Astrocyte of the hippocampus (primary cell): ENCODE measurements at places on chromosomes 3 and 15.
A peak's percentile ranks its signal among the peaks of the same experiment; 100 is the strongest.

DNA sequence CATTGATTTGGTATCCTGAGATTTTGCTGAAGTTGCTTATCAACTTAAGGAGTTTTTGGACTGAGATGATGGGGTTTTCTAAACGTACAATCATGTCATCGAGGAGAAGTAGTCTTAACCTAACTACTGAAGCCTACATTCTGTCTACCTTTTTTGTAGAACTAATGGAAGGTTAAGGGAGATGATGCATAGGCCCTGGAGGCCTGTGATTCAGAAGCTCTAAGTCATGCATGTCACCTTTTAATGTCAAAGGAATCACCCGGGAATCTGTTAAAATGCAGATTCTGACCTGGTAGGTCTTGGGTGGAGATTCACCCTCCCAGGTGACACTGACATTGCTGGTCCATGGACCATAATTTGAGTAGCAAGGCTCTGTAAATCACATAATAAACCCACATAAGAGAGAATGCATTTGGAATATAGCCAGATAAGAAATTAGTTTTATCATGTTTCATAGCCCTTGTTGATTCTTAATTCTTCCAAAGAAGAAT, 64.9 kb downstream of the GHSR start:
- DNase-seq: no peak

DNA sequence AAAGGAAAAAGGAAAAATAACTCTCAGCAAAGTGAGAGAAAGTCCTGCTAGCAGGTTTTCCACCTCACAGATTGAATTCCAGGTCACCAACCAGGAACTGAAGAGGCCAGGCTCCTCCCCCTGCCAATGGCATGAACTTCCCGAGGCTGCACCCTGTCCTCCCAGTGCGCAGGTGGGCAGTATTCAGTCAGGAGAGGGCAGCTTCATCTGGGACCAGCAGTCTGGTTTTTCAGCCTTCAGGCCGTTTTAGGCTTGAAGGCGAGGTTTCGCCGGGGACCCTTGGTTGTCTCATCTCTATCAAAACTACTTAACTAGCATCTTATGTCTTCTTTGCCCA, 41.2 kb downstream of the TRAT1 start:
- DNase-seq: peak; percentile 7

DNA sequence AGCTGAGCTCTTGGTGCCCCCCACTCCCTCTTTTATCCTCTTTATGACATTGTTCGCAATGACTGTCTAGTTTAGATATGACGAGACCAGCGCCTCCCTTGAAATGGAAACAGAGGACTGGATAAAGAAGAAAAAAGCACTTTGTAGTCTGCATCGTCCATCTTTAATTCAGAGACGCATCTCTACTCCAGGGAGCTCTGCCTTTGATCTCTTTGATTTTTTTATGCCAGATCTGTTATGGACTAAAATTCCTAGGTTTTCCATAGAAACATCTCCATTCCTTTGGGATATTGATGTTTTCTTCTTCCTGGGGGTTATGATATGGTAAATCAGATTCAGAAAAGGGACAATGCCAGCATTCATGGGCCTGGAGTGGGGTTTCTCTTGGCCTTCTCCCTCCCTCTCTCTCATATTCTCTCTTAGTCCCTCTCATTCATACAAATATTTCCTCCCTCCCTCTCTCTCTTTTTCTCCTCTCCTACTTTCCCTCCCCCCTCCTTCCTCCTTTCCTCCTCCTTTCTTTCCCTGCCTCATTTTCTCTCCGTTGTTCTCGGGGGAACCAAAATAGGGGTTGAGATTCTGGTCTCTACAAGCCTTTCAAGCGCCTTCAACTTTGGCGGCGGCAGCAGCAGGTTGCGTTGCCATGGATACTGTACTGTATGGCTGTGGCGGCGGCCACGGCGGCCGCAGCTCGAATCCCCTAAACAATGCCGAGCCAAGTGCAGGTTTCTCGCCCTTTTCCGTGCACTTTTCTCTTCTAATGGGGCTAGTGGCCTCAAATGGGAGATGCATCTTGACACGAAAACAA, 45.5 kb downstream of the ZIC4 start:
- peak; percentile 46 for DNase-seq

GRCh38 chr3:66269411-66269810, 48.6 kb downstream of the SLC25A26 start:
- no peak for DNase-seq
